Kidney (tissue), 22 donors: ENCODE measurements at places on chromosomes 7 and 10. TPM values are rescaled to one million over a fixed set of nuclear protein-coding genes. Genes with fewer than 3 reads are reported as not detected.

Gene LIPK
- total RNA-seq: not detected

Gene MSMB
- not detected for total RNA-seq

Gene SPDYE9
- not detected for total RNA-seq

Gene OR2A42
- total RNA-seq: 0.06 TPM

Gene PNLIPRP2
- not detected for total RNA-seq
